ENCODE measurements at places on chromosomes 3 and 15. TPM values are rescaled to one million over a fixed set of nuclear protein-coding genes. Genes with fewer than 3 reads are reported as not detected.

- no peaks in the 10 kb centered on the region for H3K36me3 ChIP-seq
- H3K27ac ChIP-seq, result no peak overlapping the region
- H3K27me3 ChIP-seq, result no peaks in the 10 kb centered on the region
- H3K4me3 ChIP-seq, result no peak overlapping the region
- no peaks in the 10 kb centered on the region for H3K4me1 ChIP-seq
Observed at GRCh38 chr3:190385731-190386688, 2.0 kb upstream of the CLDN16 start.

DNA sequence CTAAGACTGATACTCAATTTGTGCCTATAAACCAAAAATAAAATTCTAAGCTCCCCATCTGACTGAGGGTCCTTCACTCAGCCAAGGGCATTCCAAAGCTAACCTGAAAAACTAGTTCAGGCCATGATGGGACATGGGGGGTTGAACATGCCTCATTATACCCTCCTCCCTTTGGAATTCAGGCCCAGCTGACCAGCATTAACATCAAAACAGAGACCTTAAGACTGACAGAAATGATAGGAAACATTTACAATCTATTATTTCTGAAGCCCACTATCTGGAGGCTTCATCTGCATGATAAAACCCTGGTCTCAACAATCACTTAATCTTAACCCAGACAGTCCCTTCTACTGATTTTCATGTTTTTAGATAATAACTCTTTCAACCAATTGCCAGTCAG, 140.4 kb downstream of the ANO10 start:
- H3K4me3 ChIP-seq, result no peak overlapping the region
- H3K36me3 ChIP-seq, result no peaks in the 10 kb centered on the region
- no peak overlapping the region for H3K27ac ChIP-seq
- no peak for DNase-seq
- no peaks in the 10 kb centered on the region for H3K27me3 ChIP-seq

MORC1 gene
- not detected for polyA plus RNA-seq

FSIP1 gene
- 1.1 TPM for polyA plus RNA-seq

DNA sequence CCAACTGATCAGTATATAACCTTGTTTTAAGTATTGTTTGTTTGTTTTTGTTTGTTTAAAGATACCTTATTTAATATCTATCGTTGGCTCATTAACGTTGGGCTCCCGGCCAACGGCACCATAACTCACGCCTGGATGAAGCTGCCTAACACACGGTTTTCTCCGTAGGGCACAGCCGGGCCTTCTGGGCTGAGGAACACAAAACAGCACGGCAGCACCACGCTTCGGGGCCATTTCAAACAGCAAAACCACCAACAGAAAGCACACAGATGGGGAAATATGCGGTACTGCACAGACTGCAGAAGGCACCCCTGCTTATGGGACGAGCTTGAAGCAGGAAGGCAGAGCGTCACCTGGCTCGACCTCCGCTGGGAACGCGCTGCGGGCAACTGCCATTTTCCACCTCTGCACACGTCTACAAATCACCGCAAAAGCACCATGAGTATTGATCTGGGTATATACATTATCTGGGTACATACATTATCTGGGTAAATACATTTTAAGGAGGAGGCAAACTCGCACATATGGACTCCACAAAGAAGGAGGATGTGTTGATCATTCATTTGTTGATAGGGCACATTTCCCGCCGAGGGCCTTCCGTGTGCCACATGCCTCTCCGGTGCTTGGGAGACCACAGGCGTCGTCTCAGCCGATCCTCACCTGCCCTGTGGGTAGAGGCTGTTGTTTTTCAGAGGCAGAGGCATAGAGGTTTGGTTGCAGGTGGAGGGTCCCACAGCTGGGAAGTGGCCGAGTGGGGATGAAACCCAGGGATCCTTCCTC, 123.7 kb upstream of the ATP2B2 start:
- H3K4me1 ChIP-seq, result no peaks in the 10 kb centered on the region
- no peaks in the 10 kb centered on the region for H3K36me3 ChIP-seq
- H3K27me3 ChIP-seq, result no peaks in the 10 kb centered on the region
- DNase-seq, result no peak
- H3K4me3 ChIP-seq, result no peak overlapping the region

DNA sequence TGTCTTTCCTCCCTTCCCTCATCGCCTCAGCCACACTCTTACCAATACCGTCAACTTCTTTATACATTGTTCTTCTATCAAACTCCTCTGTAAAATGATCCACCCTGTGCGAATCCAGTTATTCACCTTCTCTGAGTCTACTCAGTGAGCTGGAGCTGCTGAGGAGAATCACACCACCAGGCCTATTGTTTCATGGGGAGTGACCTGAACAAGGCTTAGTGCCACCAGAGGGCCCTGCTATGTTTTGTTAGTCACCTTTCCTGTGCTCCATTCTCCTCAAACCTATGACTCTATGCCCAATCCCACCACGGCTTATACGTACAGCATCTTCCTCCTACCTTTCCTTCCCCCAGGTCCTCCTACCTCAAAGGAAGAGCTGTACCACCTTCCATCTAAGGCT, 50.4 kb upstream of the MED12L start:
- no peaks in the 10 kb centered on the region for H3K4me1 ChIP-seq
- H3K4me3 ChIP-seq, result no peak overlapping the region
- H3K27ac ChIP-seq, result no peak overlapping the region
- no peak for DNase-seq
- H3K27me3 ChIP-seq, result no peaks in the 10 kb centered on the region

DNA sequence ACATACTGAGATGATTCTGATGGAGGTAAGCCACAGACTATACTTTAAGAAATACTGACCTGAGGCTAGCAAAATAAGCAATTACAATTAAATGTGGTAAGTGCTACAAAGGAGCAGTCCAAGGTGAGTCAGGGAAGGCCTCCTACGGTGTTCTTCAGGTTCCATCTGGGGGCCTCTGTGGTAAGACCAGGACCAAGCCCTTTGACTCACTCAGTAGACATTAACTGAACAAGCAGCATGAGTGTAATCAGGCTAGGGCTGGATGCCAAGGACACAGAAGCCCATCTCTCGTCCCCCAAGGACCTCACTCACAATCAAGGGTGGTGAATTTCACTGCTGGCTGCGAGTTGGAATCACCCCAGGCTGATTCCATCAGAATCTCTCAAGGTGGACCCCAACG, 37.3 kb downstream of the DZIP1L start:
- no peaks in the 10 kb centered on the region for H3K27me3 ChIP-seq
- no peak for DNase-seq

CKMT1B gene
- not detected for polyA plus RNA-seq

DNA sequence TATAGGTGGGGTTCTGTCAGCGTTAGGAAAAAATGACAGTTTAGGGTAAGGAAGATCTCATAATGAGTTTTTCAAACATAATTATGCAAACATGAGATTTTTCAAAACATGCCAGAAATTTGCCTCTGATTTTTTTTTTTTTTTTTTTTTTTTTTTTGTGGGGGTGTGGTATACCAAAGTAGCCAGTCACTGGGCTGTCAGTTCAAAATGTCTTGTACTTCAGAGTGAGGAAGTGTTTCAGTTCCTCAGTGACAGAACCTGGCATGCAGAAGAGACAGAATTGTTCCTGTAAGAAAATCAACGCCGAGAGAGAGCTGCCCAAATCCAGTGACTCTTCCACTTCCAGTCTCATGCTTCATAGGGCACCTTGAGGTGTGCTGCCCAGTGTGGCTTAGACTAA, 9.7 kb downstream of the NCBP2 start:
- H3K4me3 ChIP-seq, result no peak overlapping the region
- no peaks in the 10 kb centered on the region for H3K27me3 ChIP-seq
- peaks cover 75% of the 10 kb centered on the region for H3K36me3 ChIP-seq
- no peaks in the 10 kb centered on the region for H3K4me1 ChIP-seq

DNA sequence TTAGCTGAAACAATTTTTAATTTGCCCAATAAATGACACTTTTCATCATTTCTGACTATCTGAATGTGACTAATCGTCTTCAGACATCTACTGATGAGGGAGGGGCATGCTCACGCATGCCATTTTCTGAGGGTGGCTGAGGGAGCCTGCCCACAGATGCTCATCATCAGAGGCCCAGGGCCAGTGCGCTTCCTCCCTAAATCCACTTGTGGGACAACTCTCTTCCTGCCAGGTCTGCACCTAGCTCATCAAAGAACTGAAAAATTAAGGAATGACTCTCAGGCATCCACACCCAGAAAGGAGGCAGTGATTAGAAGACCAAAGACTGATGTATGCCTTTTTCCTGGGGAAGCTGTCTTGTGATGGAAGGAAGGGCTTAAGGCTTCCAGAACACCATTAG, 22.8 kb downstream of the RTP3 start:
- H3K27ac ChIP-seq, result no peak overlapping the region
- DNase-seq, result no peak
- H3K4me3 ChIP-seq, result no peak overlapping the region
- H3K27me3 ChIP-seq, result no peaks in the 10 kb centered on the region

BNC1 gene
- polyA plus RNA-seq, result not detected

GOLGA8H gene
- polyA plus RNA-seq, result not detected

GRCh38 chr15:46589088-46589487, 954.3 kb downstream of the SQOR start:
- H3K27ac ChIP-seq, result no peak overlapping the region
- no peaks in the 10 kb centered on the region for H3K36me3 ChIP-seq
- DNase-seq, result no peak
- no peaks in the 10 kb centered on the region for H3K4me1 ChIP-seq
- H3K27me3 ChIP-seq, result no peaks in the 10 kb centered on the region

DNA sequence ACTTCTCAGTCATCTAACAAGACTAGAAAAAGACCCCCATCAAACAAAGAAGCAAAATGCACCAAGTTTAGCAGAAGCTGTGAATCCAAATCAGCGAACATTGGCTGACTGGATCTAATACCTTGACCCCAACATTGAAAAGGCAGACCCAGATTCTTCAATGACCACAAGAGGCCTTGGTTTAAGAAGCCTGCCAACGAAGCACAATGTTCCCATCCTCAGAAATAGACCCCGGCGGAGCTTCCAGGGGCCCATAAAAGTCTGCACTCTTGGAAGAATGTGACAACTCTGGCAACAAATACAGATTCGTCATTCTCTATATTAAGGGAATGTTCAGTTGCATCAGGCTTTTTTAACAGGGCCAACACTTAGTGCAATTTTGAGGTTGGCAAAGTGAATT, 112.8 kb upstream of the BCL6 start:
- no peaks in the 10 kb centered on the region for H3K4me1 ChIP-seq
- no peak for DNase-seq
- no peaks in the 10 kb centered on the region for H3K27me3 ChIP-seq
- H3K27ac ChIP-seq, result no peak overlapping the region
- no peak overlapping the region for H3K4me3 ChIP-seq

DNA sequence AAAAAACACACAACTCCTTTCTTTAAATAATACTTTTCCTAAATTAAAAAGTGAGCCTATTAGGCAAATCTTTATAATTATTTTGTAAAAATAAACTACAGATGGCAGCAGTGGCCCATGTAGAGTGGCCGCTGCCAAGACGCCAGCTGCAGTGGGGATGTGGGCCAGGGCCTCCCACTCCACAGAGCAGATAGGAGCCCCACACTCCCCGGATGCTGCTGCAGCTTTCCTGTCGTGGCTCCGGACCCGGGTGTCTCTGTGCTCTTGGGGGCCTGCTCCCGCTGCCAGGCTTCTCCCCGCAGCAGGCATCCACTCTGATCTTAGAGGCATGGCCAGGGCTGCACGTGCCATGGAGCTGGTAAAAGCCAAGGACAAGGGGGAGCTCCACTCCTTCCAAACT, 67.5 kb downstream of the PROS1 start:
- H3K4me3 ChIP-seq, result no peak overlapping the region
- no peak overlapping the region for H3K27ac ChIP-seq
- H3K27me3 ChIP-seq, result no peaks in the 10 kb centered on the region
- H3K36me3 ChIP-seq, result no peaks in the 10 kb centered on the region
- no peak for DNase-seq

DNA sequence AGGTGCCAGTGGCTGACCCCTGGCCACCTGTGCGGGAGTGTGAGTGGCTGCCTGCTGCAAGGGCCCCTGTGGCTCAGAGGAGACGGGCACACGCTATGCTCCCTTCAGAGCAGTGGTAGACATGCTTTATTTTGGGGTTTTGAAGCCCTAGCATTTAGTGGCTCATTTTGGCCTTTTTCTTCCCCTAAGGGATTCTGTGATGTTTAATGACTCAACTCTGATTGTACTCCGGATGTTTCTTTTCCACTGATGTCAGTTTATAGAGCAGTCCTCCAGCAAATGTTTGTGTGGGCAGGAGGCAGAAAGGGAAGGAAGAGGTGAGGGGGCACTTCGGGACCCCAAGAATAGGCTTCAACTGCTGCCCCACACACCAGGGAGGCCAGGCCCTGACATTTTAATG, 288.9 kb upstream of the C2CD4B start:
- no peak overlapping the region for H3K27ac ChIP-seq
- no peaks in the 10 kb centered on the region for H3K36me3 ChIP-seq
- DNase-seq, result no peak
- H3K4me3 ChIP-seq, result no peak overlapping the region

PRSS50 gene
- not detected for polyA plus RNA-seq

DNA sequence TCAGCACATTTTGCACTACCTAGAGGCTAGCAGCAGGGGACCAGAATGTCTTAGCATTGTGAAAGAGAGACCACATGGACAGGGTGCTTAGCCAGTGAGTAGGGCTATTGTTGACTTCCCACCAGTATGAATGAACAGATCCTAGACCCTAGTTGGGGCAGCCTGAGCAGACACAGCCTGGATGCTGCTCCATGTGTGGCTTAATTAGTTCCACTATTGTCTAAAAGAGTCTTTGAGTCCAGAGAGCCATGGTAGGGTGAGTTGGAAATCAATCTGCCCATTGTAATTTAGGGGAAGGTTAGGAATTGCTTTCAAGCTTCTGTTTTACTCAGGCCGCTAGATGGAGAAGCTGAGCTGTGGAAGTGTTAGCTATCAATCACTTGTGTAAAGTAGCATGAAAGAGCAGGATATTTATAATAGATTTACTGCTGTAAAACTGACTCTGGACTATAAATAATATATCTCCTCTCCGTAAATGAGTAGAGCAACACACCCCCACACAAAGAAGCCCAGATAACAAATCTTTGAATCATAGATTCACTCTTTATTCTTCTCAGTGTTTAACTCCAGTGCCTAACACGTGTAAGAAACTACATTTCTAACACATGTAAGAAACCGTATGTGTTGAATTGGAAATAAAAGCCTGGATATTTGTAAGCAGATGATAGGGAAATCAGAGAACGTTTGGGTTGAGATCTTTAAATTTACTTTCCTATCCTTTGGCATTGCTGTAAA, 4.1 kb upstream of the GCSAM start:
- H3K27me3 ChIP-seq, result no peaks in the 10 kb centered on the region
- H3K36me3 ChIP-seq, result no peaks in the 10 kb centered on the region
- no peak overlapping the region for H3K27ac ChIP-seq
- peaks cover 58% of the 10 kb centered on the region for H3K4me1 ChIP-seq
